ENCODE measurements at places on chromosomes 4 and X.
A peak's percentile ranks its signal among the peaks of the same experiment; 100 is the strongest.

DNA sequence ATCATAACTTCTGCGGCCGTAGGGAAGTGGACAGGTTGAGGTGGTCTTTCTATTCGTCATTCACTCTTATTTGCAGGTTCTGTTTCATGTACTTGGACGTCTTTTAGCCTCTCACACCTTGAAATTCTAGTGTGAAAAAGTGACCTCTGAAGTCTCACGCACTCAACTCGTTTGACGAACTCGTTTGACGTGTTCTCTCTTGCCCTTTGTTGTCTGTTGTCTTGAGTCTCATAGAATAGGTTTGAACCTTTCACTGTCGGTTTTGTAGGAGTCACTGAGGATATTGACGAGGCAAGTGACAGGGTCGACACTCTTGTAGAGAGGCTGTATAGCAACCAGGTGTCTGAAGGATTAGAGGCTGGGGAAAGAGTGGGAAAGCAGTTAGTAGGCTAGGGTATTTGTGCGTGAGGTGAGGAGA, 1.1 kb upstream of the PGRMC2 start:
- no peak for DNase-seq

GRCh38 chrX:16646366-16647138, 3.4 kb upstream of the S100G start:
- no peak for DNase-seq

DNA sequence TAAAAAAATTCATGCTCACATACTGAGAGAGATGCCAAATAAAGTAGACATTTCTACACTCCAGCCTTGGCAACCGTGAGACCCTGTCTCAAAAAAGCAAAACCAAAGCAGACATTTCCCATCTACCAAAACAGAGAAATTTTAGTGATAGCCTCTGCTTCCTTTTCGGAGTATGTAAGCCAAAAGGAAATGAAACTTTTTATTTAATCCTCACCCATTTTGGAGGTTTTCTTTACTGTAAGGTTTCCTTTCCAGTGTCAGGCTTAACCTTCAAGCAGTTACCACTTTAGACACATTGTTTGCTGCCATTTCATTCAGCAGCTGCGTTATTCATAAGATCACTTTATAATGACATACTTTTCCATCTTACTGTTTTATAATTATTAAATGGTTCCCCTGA, 15.9 kb downstream of the ADD1 start:
- DNase-seq, result no peak

GRCh38 chr4:962231-963208, 10.8 kb downstream of the DGKQ start:
- no peak for DNase-seq

DNA sequence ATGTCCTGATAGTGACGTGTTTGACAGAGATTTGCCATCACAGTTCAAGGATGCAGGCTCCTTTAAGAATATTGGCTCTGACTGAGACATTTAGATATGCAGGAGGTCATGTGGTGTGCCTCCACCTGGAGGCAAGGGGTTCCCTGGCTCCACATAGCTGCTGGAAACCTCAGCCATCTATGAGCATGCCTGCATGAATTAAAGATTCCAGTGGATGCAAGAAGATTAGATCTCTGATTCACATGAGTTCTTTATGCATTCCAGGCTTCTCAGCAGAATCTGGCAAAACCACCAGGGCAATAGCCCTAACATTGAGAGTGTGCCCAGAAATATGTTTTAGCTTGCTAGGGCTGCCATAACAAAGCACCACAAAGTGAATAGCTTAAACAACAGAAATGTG, 298.5 kb upstream of the AADAT start:
- no peak for DNase-seq

GRCh38 chrX:139290310-139290709, 240.2 kb upstream of the F9 start:
- DNase-seq, result no peak

- no peak for DNase-seq
Observed at GRCh38 chr4:10619855-10620254, 64.7 kb downstream of the CLNK start.

GRCh38 chrX:103276581-103277002, at the start of gene TCEAL5:
TCEAL5 (minus strand) TSS chrX:103276750; CDS start chrX:103274563, 2,187 bp downstream.
- DNase-seq, result no peak

GRCh38 chr4:8675383-8675782, 82.8 kb downstream of the CPZ start:
- no peak for DNase-seq

DNA sequence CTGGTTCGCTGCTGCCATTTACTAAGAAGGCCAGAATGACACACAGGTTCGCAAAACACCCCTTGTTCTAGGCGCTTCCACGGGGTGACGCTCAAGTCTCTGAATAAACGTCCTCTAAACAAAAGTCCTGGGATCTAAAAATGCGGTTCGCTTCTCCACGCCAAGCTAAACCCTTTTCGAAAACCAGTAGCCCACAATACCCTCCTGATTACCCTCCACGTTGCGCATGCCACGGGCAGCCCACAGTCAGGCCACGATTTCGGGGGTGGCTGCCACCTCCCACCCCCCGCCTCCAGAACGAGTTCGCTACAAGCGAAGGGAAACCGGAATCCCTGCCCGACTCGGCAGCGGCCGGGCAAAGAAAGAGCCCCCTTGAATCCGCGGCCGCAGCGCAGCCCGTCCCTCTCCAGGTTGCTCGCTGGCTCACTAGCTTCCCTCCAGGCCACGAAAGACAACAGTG, 423 bp downstream of the RPL39 start:
- DNase-seq, result peak; percentile 13

DNA sequence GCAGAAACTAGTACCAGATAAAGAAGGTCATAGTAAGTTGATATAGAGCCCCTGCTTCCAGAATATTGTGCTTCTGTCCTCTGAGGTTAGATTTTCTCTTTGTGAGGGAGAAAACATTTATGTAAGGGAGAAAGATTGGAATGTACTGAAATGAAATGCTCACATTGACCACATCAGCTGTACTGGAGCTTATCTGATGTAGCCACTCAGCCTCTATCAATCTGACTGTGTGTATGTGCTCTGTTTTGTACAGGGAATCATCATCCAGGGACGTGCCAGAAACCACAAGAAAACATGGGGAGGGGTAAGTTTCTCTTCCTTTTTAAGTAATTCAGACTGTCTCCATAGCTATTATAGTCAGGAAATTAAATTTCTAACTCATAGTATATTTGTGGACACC, 56.8 kb downstream of the PRRG1 start:
- no peak for DNase-seq

GRCh38 chr4:73193659-73194058, 64.9 kb downstream of the ANKRD17 start:
- DNase-seq, result no peak

DNA sequence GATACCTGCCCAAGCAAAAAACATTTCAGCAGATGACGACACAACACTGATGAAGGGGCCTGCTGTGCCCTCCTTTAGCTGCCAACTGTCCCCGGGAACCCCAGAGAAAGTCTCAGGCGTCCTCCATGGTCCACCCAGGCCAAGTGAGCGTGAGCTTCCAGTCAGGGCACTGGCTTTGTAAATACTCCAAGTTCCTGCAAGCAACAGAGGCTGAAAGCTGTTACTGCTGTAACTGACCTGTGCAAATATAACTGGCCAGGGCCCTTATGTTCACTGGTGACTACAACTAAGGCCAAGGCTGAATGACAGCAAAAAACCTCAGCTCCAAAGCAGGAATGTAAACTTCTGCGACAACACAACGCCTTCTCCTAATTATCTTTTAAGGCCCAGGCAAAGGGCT, 8.2 kb downstream of the WDR1 start:
- DNase-seq, result no peak

- DNase-seq, result no peak
Observed at GRCh38 chr4:168514249-168514852, 17.5 kb downstream of the PALLD start.

- DNase-seq, result no peak
Observed at GRCh38 chrX:16250296-16250695, 83.0 kb downstream of the MAGEB17 start.

GRCh38 chr4:130043732-130044160, 947.8 kb downstream of the C4orf33 start:
- DNase-seq, result no peak

- peak; percentile 13 for DNase-seq
Observed at GRCh38 chrX:153900831-153901752, 3.4 kb upstream of the AVPR2 start.

- DNase-seq, result no peak
Observed at GRCh38 chrX:150635952-150636351, 57.2 kb upstream of the MTMR1 start.

- DNase-seq, result no peak
Observed at GRCh38 chr4:159174645-159175084, 71.8 kb downstream of the RAPGEF2 start.

GRCh38 chr4:77132652-77133312, 24.2 kb upstream of the CCNG2 start:
- DNase-seq, result no peak

DNA sequence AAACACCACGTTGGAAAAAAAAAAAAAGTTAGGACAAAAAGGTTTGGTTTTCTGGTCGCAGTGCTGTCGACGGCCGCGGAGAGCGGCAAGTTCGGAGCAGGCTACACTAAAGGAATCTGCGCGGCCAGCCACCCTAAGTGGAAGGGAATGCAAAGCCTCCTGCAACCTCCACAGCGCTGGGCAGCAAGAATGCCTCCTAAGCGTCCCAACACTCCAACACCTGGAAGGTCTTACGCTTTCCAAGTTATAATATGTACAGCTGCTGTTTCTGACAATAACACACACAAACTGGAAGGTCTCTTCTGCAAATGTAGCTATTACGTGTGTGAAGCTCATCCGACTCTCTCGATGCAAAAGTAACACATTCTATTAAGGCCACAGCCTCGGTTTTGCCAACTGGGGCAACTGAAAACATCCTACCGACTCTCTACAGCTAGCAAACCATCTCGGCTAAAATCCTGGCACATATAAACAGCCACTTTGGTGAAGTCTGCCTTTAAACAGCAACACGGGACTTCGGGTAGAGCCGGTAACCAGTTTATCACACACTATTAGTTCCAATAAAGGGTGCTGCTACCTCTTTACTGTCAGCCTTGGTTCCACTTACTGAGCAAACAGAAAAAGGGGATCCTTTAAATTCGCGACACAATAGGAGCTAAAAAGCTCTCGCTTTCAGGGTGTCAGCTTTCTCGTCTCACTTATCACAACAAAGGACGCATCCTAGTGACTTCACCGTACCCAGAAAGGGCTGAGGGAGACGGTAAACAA, 895 bp downstream of the SMIM14 start:
- no peak for DNase-seq

- no peak for DNase-seq
Observed at GRCh38 chr4:3469386-3470243, 6.5 kb downstream of the DOK7 start.

DNA sequence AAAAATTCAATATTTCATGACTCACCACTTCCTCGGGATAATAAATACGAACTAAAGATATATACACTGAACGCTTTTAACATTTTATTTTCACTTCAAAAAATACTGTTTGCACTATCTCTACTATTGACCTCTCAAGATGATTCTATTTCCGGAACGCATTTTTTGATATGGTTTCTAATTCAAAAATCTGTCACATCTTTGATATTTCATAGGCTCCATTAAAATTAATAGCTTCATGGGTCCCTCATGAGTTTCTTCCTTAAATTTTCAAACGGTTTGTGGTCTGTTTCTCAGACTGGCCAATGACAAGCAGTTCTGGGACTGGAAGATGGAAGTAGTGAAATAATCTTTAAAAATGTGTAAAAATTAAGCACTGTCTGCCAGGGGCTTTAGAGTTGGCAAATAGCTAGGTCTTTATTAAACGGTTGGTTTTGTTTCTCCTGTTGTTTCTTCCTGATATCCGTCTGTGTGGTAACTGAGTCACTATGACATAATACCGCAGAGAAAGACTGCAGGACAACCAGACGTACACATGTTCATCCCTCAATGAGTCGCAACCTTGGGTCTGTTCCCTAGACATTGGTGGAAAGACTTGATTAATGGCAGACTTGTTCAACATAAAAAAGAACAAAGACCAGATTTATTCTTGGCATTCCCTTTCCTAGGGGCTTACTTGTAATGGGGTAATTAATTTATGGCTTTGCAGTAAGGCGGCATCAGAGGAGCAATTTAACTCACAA, 133.8 kb downstream of the PALLD start:
- no peak for DNase-seq

- no peak for DNase-seq
Observed at GRCh38 chr4:177448850-177449249, 6.6 kb upstream of the AGA start.

- DNase-seq, result no peak
Observed at GRCh38 chr4:141898346-141898745, 262.0 kb downstream of the IL15 start.

DNA sequence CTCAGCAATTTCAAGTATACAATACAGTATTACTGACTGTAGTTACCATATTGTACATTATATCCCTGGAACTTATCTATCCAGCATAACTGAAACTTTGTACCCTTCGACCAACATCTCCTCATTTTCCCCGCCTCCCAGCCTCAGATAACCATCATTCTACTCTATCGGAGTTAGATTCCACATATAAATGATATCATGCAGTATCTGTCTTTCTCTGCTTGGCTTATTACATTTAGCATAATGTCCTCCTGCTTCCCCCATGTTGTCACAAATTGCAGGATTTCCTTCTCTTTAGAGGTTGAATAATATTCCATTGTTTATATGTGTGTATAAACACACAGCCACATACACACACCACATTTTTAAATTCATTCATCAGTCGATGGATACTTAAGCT, 218.1 kb downstream of the MAML3 start:
- no peak for DNase-seq

- no peak for DNase-seq
Observed at GRCh38 chrX:6954836-6955235, 192.7 kb upstream of the STS start.

- no peak for DNase-seq
Observed at GRCh38 chr4:40247350-40247749, 50.5 kb downstream of the RHOH start.

- DNase-seq, result no peak
Observed at GRCh38 chr4:157803421-157803820, 369.4 kb downstream of the GASK1B start.

GRCh38 chr4:138749303-138749702, 266.3 kb upstream of the NOCT start:
- DNase-seq, result no peak

DNA sequence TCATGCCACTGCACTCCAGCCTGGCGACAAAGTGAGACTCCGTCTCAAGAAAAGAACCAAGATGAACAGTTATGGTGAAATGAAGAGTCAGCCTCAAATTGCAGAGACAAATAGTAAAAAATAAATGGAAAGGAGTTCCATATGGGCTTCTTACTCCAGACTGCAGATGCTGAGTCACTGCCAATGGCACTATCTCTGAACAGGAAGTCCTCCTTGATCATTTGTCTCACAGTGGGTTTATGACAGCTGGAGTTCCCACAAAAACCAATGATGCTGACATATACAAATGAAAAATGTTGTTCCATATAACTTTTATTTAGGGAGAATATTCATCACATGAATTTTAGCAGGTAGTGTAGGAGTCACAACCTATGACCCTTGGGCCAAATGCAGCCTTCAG, 631.6 kb downstream of the PCDH18 start:
- DNase-seq, result no peak

DNA sequence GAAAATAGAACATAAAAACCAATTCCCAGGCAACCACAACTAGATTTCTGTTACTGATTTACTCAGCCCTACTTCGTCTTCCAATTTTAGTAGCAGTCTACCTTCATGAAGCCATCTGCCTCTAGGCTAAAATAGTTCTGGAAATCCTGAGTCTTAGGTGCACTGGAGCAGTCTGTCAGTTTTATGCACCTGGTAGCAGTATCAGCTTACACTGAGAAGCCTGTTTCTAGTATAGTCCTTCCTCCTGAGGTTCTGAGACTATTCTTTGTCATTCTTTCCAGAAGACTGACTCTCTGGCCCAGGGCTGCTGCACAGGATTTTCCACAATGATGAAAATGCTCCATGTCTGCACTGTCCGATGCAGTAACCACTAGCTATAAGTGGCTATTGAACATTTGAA, 16.9 kb upstream of the HPRT1 start:
- DNase-seq, result no peak

Data from stimulated activated CD8-positive, alpha-beta memory T cell treated with anti-CD3 and anti-CD28 coated beads, Interleukin-7, amount 100 ng/mL, for 1 hour (primary cell).